ENCODE measurements at places on chromosomes 2 and 18.

DNA sequence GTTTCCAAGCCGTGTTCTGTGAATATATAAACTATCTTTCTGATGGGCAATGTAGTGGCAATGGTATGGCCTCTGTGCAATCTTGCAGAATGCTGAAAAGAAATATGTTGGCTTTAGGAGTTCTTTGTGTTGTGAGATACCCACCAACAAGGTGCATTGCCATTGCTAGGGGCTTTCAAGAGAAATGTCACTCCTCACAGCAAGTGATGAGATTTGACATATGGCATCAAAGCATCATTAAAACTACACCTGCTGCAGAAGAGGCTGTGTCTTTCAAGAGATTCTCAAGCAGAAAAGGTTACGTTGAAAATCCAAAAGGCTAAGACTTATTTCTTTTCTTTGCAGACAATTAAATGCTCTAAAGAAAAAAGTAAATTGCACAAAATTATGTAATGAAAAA, 1110.8 kb downstream of the CBLN2 start:
- H3K27ac ChIP-seq, result no peak overlapping the region
- no peaks in the 10 kb centered on the region for H3K36me3 ChIP-seq
- no peak overlapping the region for H3K4me3 ChIP-seq
- H3K27me3 ChIP-seq, result no peaks in the 10 kb centered on the region

DNA sequence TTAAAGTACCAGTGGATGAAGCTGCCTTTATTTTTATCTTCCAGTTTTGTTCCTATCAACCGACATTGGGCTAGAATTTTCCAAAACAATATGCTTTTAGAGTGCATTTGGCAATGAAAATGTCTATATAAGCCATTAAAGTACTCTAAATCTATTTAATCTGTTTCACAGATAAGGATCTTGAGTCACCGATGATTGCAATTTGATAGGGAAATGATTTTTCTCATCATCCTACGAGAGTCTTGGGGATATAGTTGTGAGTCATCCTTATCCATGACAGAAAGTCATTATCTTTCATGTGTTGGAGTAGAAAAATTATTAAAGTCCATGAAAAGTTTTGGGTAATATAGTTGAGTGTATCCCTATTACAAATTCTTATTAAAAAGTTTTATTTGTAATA, 26.1 kb downstream of the SLC39A10 start:
- DNase-seq, result no peak
- no peak overlapping the region for H3K27ac ChIP-seq
- H3K36me3 ChIP-seq, result no peaks in the 10 kb centered on the region
- H3K27me3 ChIP-seq, result no peaks in the 10 kb centered on the region

- no peak overlapping the region for H3K4me3 ChIP-seq
- H3K36me3 ChIP-seq, result no peaks in the 10 kb centered on the region
- H3K4me1 ChIP-seq, result peaks cover 27% of the 10 kb centered on the region
- H3K27me3 ChIP-seq, result no peaks in the 10 kb centered on the region
- no peak overlapping the region for H3K27ac ChIP-seq
These were observed 29.2 kb downstream of the ZNF516 start for GRCh38 chr18:76465630-76466409.

- H3K27ac ChIP-seq, result no peak overlapping the region
- no peaks in the 10 kb centered on the region for H3K27me3 ChIP-seq
- H3K4me3 ChIP-seq, result no peak overlapping the region
- no peaks in the 10 kb centered on the region for H3K4me1 ChIP-seq
- DNase-seq, result no peak
These were observed 609.5 kb upstream of the SLC8A1 start for GRCh38 chr2:41061356-41061755.

- H3K27me3 ChIP-seq, result no peaks in the 10 kb centered on the region
- DNase-seq, result no peak
- H3K4me1 ChIP-seq, result no peaks in the 10 kb centered on the region
These were observed 695.1 kb downstream of the PLCL1 start for GRCh38 chr2:198499539-198499938.

GRCh38 chr2:148459377-148459778, 185.2 kb upstream of the EPC2 start:
- H3K4me1 ChIP-seq, result no peaks in the 10 kb centered on the region
- H3K4me3 ChIP-seq, result no peak overlapping the region
- H3K27me3 ChIP-seq, result no peaks in the 10 kb centered on the region

DNA sequence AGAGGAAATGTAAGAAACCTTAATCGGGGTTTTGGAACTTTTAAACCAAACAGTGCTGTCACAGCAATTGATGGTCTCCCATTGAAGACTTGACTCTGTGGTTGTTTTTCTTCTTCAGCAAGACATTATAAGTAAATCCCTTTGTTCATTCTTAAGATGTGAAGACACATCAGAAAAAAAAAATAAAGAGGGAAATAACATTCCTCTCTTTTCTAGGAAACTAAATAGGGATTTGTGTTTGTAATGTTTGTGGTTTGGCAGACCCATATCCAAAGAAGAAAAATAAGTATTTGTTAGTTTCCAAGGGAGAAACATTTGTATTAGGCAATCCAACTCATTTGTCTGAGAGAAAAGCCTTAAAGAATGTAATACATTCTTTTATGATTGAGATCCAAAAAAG, 359.9 kb downstream of the DSC3 start:
- H3K4me3 ChIP-seq, result no peak overlapping the region
- no peaks in the 10 kb centered on the region for H3K36me3 ChIP-seq
- no peak overlapping the region for H3K27ac ChIP-seq

- no peaks in the 10 kb centered on the region for H3K27me3 ChIP-seq
- no peak overlapping the region for H3K4me3 ChIP-seq
- no peaks in the 10 kb centered on the region for H3K36me3 ChIP-seq
- DNase-seq, result no peak
These were observed 107.1 kb downstream of the GLI2 start for GRCh38 chr2:120842456-120843439.

DNA sequence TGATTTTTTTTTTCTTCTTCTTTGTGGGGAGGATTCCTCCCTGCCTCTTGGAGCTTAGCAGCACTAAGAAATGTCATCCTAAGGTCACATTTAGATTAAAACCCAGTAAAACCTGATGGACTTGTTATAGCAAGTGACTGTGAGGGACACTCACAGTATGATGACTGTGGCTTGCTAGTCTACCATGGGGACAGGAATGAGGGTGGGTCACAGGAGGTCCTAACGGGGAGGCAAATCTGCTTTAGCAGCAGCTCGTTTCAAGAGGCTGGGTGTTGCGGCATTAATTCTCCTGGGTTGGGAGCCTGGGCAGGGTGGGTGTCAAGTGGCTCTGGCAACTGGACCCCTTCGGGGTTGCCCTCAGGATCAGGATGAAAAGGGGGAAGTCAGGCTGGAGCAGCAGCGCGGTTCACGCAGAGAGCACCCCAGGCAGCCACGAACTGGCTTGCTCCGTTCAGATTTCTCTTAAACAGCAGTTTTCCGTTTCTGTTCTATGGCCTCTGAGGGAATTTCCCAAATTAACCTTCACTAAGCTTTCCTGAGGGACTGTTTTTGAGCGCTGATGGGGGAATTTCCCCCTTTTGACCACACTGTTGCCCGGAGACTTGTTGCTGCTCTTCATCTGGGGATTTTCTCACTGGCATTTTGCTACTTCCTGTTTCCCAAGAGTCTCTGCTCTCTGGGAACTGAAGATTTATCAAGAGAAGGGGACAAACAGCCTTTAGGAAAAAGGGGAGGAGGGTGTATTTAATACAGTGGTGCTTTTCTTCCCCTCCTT, 59.8 kb upstream of the PELI1 start:
- peak overlapping the region; percentile 90 for H3K27ac ChIP-seq
- no peaks in the 10 kb centered on the region for H3K27me3 ChIP-seq
- no peaks in the 10 kb centered on the region for H3K36me3 ChIP-seq
- H3K4me1 ChIP-seq, result peaks cover 22% of the 10 kb centered on the region
- peak overlapping the region; percentile 56 for H3K4me3 ChIP-seq

DNA sequence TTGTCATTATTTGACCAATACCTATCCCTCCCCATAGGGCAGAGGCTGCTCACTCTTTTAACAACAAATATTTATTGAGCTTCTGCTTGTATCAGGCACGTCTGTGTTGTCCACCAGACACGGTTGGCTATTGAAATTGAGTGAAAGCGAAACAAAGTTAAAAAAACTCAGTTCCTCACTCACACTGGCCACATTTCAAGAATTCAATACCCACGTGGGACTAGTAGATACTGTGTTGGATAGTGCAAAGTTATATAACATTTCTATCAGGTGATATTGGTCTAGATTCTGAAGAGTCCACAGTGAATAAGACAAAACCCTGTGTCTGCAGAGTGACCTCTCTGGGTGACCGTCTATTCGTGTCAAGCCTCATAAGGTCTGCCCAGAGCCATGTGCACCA, 43.9 kb upstream of the GALR1 start:
- H3K27ac ChIP-seq, result peak overlapping the region; percentile 80
- peaks cover 38% of the 10 kb centered on the region for H3K4me1 ChIP-seq
- H3K36me3 ChIP-seq, result no peaks in the 10 kb centered on the region
- DNase-seq, result no peak
- no peaks in the 10 kb centered on the region for H3K27me3 ChIP-seq
- no peak overlapping the region for H3K4me3 ChIP-seq

GRCh38 chr2:239288951-239289511, 111.8 kb downstream of the HDAC4 start:
- H3K27ac ChIP-seq, result peak overlapping the region; percentile 86
- H3K36me3 ChIP-seq, result peaks cover 3% of the 10 kb centered on the region
- peaks cover 27% of the 10 kb centered on the region for H3K4me1 ChIP-seq
- no peaks in the 10 kb centered on the region for H3K27me3 ChIP-seq
- no peak overlapping the region for H3K4me3 ChIP-seq

GRCh38 chr2:34004936-34005335, 405.8 kb upstream of the FAM98A start:
- no peaks in the 10 kb centered on the region for H3K27me3 ChIP-seq
- no peak overlapping the region for H3K4me3 ChIP-seq
- no peaks in the 10 kb centered on the region for H3K36me3 ChIP-seq
- DNase-seq, result no peak
- H3K4me1 ChIP-seq, result no peaks in the 10 kb centered on the region

- H3K36me3 ChIP-seq, result no peaks in the 10 kb centered on the region
- no peaks in the 10 kb centered on the region for H3K27me3 ChIP-seq
- no peak overlapping the region for H3K4me3 ChIP-seq
These were observed 30.8 kb downstream of the SESTD1 start for GRCh38 chr2:179233626-179234430.

DNA sequence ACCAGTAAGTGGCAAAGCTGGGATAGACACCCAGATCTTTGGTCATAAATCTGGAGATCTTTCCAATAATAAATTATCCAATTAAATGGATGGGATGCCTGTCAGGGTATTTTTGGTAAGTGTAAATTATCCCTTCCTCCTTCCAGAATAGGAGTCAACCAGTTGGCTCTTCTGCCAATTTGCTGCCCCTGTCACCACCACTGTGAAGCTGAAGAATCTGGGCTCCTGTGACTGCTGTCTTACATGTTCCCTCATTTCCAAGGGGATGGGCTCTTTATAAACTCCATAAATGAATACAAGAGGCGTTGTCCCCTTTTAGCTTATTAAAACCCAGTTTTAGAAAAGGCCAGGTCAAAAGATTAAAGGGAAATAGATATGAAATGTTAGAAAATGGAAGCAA, 17.8 kb upstream of the BMP10 start:
- DNase-seq, result no peak
- no peak overlapping the region for H3K4me3 ChIP-seq
- no peaks in the 10 kb centered on the region for H3K27me3 ChIP-seq
- no peak overlapping the region for H3K27ac ChIP-seq

GRCh38 chr2:40474306-40474705, 22.4 kb upstream of the SLC8A1 start:
- no peak overlapping the region for H3K4me3 ChIP-seq
- H3K27me3 ChIP-seq, result no peaks in the 10 kb centered on the region
- no peak for DNase-seq
- H3K36me3 ChIP-seq, result no peaks in the 10 kb centered on the region
- H3K4me1 ChIP-seq, result no peaks in the 10 kb centered on the region
- no peak overlapping the region for H3K27ac ChIP-seq

GRCh38 chr2:31247711-31248110, 13.8 kb downstream of the EHD3 start:
- no peak overlapping the region for H3K4me3 ChIP-seq
- no peak for DNase-seq
- peaks cover 7% of the 10 kb centered on the region for H3K4me1 ChIP-seq
- no peaks in the 10 kb centered on the region for H3K27me3 ChIP-seq

DNA sequence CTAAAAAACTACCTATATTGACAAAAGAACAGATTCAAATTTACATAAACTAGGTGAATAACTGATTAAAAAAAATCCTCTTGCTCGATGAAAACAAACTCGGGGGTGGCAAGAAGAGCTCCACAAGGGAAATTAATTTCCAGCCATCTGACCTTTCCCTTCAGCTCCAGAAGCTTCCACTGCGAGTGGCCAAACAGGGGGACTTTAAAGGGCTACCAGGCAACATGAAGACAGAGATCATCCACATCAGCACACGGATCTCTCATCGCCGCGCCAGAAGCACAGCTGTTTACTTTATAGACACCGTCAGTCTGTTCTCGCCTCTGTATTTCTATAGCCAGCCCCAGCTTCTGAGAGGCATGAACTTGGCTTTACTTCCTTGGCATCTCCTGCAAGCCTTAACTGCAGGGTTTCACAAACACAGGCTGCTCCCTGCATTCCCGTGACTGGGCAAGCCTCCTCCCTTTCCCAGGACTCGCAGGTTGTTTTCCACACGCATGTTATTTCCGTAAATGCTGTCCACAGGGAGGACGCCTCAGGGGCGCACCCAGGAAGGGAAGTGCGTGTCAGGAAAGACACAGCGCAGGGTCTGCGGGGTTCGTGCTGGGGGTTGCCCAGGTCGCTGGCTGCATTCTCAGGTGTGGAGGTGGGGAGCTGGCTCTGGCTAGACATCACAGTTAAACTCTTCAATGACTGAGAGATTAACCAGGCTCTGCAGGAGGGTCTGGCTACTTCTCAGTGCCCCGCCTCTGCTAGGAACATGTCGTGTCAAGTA, 85.0 kb downstream of the USP40 start:
- H3K36me3 ChIP-seq, result peaks cover 25% of the 10 kb centered on the region
- H3K27me3 ChIP-seq, result no peaks in the 10 kb centered on the region
- H3K27ac ChIP-seq, result peak overlapping the region; percentile 85
- peaks cover 42% of the 10 kb centered on the region for H3K4me1 ChIP-seq
- DNase-seq, result no peak

GRCh38 chr2:179240481-179241451, 23.9 kb downstream of the SESTD1 start:
- H3K4me3 ChIP-seq, result no peak overlapping the region
- peaks cover 11% of the 10 kb centered on the region for H3K4me1 ChIP-seq
- DNase-seq, result no peak
- H3K27ac ChIP-seq, result no peak overlapping the region

DNA sequence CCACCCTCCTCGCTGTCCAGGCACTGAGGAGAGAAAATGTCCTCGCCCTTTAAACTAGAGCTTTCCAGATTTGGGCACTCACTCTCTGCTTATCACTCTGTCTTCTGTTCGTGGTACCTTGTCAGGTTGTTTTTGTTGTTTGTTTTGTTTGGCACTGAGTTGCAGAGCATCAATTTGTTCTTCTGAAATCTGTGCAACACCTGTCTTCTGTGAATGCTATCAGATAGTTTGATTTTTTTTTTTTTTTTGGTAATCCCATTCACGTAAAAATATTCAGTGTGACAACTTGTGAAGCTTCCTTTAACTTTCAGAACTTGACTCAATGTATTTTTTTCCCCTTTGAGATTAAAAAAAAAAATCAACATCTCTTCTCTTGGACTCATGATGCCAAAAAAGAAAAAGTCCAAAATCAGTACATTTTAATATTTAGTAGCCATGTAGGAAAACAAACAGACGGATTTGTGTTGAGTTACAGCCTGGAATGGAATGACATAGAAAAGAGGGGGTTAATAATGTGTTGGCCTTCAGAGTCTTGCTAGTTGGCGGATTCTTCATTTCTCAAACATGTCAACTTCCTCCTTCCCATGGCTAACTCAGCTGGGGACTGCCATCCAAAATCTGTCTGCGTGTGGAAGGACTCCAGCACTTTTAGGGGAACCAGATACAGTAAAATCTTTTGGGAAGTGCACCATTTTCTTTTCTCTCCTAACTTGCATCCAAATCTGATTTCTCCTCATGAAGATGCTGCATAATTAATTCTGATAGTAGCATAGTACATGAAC, 1.6 kb downstream of the TMEM178A start:
- peaks cover 20% of the 10 kb centered on the region for H3K4me1 ChIP-seq
- H3K27me3 ChIP-seq, result peaks cover 74% of the 10 kb centered on the region
- no peaks in the 10 kb centered on the region for H3K36me3 ChIP-seq
- DNase-seq, result no peak
- H3K4me3 ChIP-seq, result peak overlapping the region; percentile 38
- H3K27ac ChIP-seq, result no peak overlapping the region
